A673 (cell line): ENCODE measurements at places on chromosomes 4 and X. TPM values are rescaled to one million over a fixed set of nuclear protein-coding genes. Genes with fewer than 3 reads are reported as not detected.

The EDNRA gene
- total RNA-seq, result 16.1 and 23.9 TPM in 2 replicates

The TRIM61 gene
- 2.0 and 4.1 TPM in 2 replicates for total RNA-seq

- H3K27ac ChIP-seq, result no peak overlapping the region
- DNase-seq, result no peak
- no peak overlapping the region for H3K4me3 ChIP-seq
- H3K27me3 ChIP-seq, result no peaks in the 10 kb centered on the region
These were observed 7.5 kb upstream of the CXCL6 start for GRCh38 chr4:73828956-73829355.

The CYLC1 gene
- not detected in 2 replicates for total RNA-seq

The IQCM gene
- not detected in 2 replicates for total RNA-seq

The PPM1K gene
- total RNA-seq, result 2.7 and 4.6 TPM in 2 replicates

DNA sequence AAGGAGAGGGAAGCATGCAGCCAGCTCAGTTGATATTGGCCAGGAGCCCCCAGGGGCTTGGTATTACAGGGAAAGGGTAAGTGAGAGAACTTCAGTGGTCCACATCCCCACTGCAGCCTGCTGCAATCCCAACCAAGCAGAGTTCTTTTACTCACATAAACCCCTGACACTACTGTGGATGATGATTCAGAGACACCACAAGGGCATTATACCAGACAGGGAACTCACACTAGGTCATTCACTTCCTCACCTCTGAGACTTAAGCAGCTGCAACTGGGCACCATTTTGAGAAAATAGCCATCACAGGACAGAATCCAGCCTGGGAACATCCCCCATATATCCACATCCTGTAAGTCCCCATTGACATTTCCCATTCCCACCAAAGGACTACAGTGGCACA is 248.0 kb downstream of the INPP4B start:
- no peak overlapping the region for H3K4me3 ChIP-seq
- H3K27ac ChIP-seq, result no peak overlapping the region
- no peaks in the 10 kb centered on the region for H3K4me1 ChIP-seq
- no peaks in the 10 kb centered on the region for H3K27me3 ChIP-seq

The PALLD gene
- total RNA-seq, result 44.1 and 58.7 TPM in 2 replicates

- H3K36me3 ChIP-seq, result no peaks in the 10 kb centered on the region
- H3K27ac ChIP-seq, result no peak overlapping the region
- no peak overlapping the region for H3K4me3 ChIP-seq
- H3K4me1 ChIP-seq, result no peaks in the 10 kb centered on the region
- no peaks in the 10 kb centered on the region for H3K27me3 ChIP-seq
- no peak for DNase-seq
These were observed 265.2 kb downstream of the QDPR start for GRCh38 chr4:17246656-17247055.

The CLNK gene
- not detected in 2 replicates for total RNA-seq

DNA sequence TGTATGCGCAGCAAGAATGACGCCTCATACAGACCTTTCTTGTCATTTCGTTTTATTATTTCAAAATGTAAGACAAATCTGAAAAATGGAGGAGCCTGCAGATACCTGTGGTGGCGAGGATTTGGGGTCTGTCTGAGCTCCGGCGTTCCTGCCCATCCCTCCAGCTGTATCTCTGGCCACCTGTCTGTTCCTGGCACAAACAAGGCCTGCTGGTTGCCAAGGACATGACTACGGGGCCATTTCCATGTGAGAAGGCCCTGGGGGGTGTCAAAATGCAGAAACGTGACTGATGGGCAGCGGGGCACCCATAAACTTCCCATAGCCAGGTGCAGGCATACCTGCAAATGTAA is 591 bp upstream of the TSPAN7 start:
- H3K27me3 ChIP-seq, result no peaks in the 10 kb centered on the region
- no peak overlapping the region for H3K27ac ChIP-seq
- H3K4me3 ChIP-seq, result peak overlapping the region; percentile 36
- DNase-seq, result no peak
- no peaks in the 10 kb centered on the region for H3K4me1 ChIP-seq
- H3K36me3 ChIP-seq, result no peaks in the 10 kb centered on the region

The ADGRG4 gene
- total RNA-seq, result not detected in 2 replicates

The ARMCX6 gene
- 39.9 and 44.7 TPM in 2 replicates for total RNA-seq

The TCEAL9 gene
- 48.6 and 49.7 TPM in 2 replicates for total RNA-seq

The NWD2 gene
- not detected in 2 replicates for total RNA-seq

The DGAT2L6 gene
- not detected in 2 replicates for total RNA-seq

The LRAT gene
- total RNA-seq, result 1.1 and 1.7 TPM in 2 replicates
